ENCODE measurements at places on chromosomes 3 and 15. TPM values are rescaled to one million over a fixed set of nuclear protein-coding genes. Genes with fewer than 3 reads are reported as not detected.
A peak's percentile ranks its signal among the peaks of the same experiment; 100 is the strongest.

GRCh38 chr3:132655471-132655870, 4.1 kb downstream of the ACAD11 start:
- DNase-seq: no peak

- DNase-seq: peak; percentile 84
Observed at GRCh38 chr15:52005748-52006701, 13.0 kb upstream of the MAPK6 start.

DNA sequence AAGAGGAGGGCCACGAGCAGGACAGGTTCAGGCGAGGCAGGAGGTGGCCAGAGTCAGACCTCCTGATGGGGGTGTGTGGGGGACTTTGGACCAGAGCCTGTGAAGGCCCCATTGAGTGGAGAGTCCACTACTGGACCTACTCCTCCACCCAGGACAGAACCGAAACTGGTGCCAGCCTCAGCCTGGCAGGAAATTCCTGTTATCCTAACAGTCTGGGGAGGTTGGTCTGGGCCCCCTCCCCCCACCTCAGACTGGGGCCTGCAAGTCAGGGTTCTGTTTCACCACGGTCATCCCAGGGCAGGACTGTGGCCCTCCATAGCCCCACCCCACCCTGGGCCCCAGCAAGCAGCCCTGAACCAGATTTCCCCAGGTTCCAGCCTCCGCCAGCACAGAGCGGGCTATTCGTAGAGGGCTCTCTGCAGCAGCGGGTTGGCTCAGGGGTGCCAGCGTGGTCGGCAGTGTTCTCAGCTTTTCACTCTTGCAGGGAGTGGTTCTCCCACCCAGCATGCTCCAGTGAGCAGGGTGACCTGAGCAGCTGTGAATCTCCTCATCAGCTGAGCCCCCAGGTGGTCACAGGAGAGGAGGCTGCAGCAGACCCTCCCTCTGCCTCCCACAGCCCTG, 217.3 kb downstream of the TBC1D2B start:
- no peak for DNase-seq

The PP2D1 gene
- not detected for total RNA-seq

DNA sequence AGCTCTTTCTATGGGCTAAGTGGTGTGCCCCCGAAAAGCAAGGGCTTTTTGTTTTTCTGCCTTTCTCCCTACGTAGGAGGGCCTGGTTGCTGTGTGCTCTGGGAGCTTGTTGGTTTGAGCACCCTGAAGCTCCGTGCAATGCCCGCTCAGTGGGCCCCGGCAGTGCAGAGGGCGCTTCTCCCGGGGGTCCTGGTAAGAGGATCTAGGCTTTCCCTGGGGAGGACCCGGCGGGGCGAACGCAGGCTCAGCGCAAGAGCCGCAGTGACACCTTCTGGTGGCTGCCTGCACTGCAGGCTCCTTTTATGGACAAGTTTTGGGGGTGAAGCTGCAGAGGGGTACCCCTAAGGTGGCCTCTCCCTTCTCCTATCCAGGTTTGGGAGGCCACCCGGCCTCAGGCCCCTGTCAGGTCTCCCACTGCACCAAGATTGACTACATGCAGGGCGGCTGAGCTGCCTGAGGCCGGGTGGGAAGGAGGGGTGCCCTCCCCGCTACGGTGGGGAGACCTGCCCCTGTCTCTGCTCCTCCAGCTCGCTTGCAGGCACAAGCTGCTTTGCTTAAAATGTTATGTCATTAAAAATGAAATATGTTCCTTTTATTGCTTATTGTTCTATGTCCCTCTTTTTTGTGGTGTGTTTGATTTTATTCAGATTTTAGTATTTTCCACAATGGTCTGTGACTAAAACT, 387.9 kb downstream of the GABRG3 start:
- DNase-seq: no peak

DNA sequence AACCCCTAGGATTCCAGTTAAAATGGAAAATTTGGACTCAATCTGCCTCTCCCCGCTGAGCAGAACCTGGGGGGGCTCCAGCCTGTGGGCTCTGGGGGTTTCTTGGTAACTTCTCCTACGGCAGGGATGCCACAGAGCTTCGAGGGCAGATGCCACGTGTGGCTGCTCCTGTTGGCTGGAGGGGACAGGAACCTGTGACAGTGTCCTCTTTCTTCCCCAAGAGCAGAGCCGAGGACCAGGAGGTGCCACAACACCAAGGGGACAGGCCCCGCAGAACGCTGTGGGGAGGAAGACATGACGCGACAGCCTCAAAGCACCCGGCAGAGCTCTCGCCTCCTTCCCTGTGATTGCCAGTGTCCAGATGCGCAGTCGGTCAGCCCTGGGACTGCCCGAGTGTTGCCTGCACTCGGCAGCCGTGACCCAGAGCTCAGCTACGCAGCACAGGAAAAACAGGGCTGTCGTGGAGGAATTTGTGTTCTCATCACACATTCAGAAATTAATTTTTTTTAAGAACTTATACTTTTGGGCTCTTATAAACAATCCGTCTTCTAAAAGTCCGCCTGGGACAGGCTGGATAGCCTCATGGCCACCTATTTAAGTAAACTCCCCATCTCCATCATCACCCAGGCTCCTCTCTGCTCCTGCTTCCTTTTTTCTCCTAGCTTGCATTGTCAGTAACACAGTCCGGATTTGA, 131.9 kb upstream of the MEF2A start:
- no peak for DNase-seq

DNA sequence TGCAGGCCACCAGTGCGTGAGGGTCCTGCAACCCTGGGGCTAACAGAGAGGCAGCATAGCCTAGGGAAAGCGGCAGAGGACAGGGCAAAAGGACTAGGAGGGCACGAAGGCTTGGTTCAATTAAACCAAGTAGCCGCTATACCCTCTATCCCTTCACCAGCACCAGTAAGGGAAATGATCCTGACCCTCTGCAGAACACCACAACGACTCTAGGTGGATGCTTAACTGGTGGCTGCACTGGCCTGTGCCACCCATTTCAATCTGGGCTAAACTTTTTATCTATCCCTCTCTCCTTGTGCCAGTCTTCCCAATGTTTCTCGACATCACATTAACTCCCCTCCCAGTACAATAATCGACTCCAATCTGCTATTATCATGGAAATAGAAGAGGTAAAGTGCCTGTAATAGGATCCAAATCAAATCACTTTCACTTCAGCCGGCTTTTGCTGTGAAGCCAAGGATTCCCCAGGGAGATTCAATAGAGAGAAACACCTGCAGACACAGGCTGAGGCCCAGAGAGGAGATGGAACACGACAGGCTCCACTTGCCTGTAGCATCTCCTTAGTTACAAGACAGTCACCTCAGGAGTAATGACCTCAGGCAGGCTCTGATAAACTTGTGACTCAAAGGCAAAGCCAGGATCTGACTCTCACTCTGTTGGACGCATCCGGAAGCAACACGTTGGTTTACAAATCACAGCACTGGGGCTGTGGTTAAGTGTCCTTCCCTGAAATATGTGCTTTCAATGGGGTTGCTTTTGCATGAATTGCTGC, 791.6 kb upstream of the ARRDC4 start:
- DNase-seq: no peak

The ASB14 gene
- not detected for total RNA-seq

GRCh38 chr3:188185717-188186251, 31.8 kb downstream of the LPP start:
- DNase-seq: no peak
